ENCODE measurements at places on chromosomes 1 and 21.
A peak's percentile ranks its signal among the peaks of the same experiment; 100 is the strongest.

GRCh38 chr1:47582891-47583608, 145.2 kb downstream of the FOXD2 start:
- DNase-seq, result no peak

GRCh38 chr21:44914176-44914874, 6.4 kb downstream of the ITGB2 start:
- no peak for DNase-seq

DNA sequence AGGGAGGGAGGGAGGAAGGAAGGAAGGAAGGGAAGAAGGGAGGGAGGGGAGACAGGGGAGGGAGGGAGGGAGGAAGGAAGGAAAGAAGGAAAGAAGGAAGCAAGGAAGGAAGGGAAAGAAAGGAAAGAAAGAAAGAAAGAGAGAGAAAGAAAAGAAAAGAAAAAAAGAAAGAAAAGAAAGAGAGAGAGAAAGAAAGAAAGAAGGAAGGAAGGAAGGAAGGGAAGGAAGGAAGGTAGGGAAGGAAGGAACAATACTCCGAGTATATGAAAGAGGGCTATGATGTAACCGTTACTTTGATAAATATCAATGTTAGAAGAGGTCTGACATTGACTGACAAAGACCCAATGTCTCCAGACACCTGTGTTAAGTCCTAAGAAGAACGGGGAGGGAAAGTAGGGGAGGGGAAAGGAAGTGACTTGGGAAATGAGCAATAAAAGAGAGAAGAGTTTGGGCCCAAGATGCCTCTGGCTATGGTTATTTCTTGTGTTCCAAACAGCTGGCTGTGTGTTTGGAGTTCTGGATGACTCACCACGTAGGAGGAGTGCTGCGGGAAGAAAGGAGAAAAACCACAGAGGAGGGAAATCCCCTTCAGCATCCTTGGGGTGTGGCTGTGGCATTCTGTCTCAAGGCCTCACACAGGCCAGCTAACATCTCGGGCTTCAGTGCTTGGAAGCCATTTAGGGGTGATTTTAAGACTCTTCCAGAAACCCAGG, 37.0 kb upstream of the RXRG start:
- DNase-seq, result no peak

DNA sequence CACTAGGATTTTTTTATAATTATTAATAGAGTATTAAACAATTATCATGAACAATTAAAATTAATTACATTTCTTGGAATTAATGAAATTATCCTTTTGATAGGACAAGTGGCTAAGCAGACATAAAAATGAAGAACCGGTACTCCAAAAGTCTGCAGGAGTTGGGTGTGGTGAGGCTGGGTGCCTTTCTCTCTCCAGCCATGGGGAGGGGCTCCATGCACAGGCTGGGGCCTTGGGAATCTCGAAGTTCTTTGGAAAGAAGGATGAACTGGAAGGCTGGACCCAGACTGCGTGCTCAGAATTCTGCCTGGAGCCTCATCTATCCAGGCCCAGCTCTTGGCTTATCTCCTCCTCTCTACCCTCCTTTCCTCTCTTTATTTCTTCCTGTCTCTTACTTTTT, 94.1 kb downstream of the ACTL8 start:
- no peak for DNase-seq

GRCh38 chr1:233805786-233806185, 98.7 kb upstream of the SLC35F3 start:
- no peak for DNase-seq

DNA sequence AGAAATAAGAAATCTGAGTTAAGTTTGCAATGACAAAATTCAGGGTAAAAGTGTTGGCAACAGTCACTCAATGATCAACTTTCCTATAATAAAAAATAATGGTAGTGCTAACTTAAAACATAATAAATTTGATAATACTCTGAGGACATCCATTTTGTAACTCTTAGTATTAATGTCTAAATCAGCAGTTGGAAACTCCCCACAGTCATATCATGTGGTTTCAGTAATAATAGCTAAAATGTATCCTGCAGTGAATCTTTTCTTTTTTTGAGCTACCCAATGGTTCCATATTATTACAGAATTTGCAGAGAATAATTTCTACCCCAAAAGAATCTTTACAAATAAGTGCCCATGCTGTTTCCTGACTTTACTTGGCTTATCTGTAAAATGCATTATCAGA, 286.7 kb downstream of the PTPRC start:
- DNase-seq, result no peak

GRCh38 chr21:42844411-42845113, 34.8 kb downstream of the WDR4 start:
- no peak for DNase-seq

- DNase-seq, result no peak
Measured at GRCh38 chr1:36697836-36698605, 215.3 kb upstream of the CSF3R start.

DNA sequence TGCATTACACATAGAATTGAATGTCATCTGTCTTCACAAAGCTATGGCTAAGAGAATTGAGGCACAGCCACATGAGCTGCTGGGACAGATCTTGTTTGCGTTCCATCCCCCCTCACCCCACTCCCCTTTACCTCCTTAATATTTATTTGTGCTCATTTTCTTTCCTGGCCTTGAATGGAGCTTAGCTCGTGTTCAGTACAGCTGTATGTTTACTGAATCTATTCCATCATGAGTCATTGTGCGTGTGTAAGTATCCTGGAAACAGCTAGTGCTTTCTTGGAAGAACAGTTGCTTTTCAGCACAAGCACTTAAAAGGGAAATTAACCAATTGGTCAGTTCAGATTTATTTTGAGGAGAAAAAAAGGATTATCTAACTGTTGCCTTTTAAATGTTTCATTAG, 14.7 kb downstream of the PROX1 start:
- no peak for DNase-seq

- DNase-seq, result peak; percentile 51
Measured at GRCh38 chr1:207414606-207415108, 39.5 kb upstream of the CR2 start.

DNA sequence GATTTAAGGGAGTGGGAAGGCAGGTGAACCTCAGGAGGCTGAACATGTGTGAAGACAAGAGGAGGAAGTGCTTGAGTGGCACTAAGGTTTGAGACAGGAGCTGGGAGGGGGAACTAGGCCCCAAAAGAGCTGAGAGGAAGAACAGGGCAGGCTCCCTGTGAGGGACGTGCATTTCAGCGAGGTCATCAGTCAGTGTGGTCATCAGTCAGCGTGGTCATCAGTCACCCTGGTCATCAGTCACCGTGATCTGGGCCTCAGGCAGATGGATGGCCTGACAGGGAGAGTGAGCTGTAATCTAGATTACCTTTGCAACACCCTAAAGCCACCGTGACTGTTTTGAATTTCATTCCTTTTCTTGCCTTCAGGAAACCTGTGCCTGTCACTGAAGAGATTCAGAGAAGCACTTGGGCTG, 29.1 kb downstream of the VTCN1 start:
- DNase-seq, result no peak

- DNase-seq, result no peak
Measured at GRCh38 chr1:36458910-36459309, 5.3 kb downstream of the MRPS15 start.

DNA sequence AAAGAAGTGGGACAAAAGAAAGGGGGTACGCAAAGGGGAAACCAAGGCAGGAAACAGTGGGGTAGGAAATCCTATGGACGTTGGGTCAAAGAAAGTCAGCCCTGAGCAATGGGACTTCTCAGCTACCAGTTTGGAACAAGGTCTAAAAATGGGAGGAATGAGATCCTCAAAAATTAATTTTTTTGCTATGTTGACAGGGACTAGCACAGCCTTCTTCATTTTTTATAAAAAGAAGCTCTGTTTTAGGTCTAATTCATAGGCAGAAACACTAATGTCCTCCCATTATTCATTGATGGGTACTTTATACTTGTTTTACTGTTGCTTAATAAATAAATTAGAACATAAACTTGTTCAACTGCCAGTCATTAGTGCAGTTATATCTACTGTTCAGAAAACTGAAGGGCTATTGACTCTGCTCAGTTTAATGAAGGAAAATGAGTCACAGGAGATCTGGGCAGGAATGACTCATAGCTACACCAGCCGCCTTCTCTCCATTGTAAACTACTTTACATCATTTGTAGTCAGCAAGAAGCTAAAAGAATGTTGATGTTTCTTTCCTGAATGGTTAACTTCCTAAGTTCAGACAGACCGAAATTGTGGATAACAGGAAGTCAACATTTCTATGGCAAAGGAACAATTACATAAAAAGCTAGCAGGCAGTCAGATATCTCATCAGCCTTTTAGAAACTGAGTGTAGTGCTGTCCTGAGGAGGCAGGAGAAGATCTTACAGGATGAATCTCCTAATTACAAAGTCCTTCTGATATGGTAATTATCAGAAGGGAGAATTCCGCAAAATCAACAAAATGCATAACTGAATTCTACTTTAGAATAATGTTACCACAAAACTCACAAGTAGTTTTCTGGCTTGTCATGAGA, 356.4 kb upstream of the PKN2 start:
- DNase-seq, result no peak

GRCh38 chr1:72557446-72558049, 275.2 kb upstream of the NEGR1 start:
- DNase-seq, result no peak

- no peak for DNase-seq
Measured at GRCh38 chr1:145912128-145912641, 2.3 kb upstream of the ITGA10 start.

DNA sequence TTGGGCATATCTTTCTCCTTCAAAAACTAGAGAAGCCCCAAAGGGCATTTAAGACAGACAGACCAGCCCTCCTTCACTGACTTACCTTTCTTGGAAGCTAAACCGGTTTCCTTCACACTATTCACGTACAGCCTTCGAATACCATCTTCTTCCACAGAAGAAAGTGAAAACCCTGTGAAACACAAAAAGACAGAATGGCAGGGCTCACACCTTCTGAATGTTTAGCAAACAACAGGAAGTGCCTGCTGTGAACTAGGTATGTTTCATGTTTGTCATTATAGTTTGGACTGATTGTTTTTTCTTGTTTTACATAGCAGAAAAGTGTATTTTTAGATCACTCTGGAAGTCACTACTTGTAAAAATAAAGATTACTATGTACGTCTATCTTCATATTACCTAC, 148.6 kb upstream of the KRTAP19-8 start:
- no peak for DNase-seq

GRCh38 chr1:118185084-118185832, at the start of gene SPAG17:
Gene SPAG17 (minus strand): TSS chr1:118185228. CDS start chr1:118185157, 71 bp downstream.
- no peak for DNase-seq

DNA sequence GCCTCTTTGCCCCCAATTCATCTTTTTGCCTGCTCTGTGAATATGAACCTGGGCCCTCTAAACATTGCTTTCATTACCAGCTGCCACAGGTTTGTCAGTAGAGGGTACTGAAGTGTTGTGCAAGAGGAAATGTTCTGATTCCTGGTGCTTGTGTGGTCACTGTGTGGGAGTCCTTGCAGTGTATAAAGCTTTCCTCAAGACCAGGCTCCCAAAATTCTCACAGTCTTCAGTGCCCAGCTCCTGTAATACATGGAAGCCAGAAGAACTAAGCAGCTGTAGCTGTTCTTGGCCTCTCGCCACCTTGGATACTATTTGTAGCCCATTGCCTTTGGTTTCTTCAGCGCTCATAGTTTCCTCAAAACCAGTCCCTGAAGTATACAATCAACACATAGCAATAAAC, 1046.2 kb downstream of the BRINP3 start:
- DNase-seq, result no peak

DNA sequence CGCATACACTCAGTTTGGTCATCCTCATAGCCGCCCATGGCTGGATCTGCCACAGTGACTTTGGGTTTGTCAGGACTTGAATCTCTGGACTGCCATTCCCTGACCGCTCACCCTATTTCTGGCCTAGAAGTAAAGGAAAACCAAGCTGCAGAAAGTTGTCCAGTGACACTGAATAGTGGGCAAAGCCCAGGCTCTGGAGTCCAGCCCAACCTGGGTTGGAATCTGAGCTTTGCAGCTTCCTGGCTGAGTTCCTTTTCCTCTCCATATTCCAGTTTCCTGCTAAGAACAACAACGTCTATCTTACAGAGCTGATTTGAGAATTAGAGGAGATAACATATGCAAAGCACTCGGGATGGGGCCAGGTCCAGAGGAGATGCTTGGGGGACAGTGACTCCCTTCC, 15.6 kb upstream of the EIF4G3 start:
- DNase-seq, result no peak

- DNase-seq, result no peak
Measured at GRCh38 chr1:191498825-191499224, 659.4 kb upstream of the RGS18 start.

DNA sequence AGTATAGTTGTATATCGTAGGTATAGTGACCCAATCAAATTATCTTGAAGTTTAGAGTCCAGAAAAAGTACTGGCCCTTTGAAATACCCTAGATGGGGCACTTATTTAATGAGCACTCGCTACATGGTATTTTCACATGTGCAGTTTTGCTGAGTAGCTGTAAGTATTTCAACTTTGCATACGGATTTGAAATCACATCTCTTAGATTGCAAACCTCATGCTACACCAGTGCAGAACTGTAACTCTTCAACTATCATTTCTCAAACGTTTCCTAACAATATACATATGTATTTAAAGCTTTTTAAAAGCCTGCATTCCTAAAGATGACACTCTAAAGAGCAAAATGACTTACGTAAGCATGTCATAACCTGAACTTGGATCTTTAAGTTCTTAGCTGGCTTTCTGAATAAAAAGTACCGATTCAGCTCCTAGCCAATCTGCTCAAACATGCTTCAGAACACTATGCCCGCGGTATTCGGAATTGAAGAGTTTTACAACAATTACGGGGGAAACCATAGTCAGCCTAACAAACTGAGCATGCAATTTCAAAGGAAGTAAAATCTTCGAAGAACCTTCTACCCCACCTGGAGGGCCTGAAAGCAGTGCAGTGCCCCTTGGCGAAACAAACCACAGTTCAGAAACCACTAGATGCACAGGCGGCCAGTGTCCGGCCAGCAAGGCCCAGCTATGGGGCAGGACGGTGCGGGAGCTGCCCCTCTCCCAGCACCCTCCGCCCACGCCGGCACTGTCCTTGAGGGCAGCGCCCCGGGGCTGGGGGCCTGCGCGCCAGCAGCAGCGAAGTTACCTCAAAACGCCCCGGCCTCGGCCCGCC, 863 bp downstream of the FH start:
- no peak for DNase-seq

- no peak for DNase-seq
Measured at GRCh38 chr1:226978432-226979114, 38.5 kb downstream of the COQ8A start.

DNA sequence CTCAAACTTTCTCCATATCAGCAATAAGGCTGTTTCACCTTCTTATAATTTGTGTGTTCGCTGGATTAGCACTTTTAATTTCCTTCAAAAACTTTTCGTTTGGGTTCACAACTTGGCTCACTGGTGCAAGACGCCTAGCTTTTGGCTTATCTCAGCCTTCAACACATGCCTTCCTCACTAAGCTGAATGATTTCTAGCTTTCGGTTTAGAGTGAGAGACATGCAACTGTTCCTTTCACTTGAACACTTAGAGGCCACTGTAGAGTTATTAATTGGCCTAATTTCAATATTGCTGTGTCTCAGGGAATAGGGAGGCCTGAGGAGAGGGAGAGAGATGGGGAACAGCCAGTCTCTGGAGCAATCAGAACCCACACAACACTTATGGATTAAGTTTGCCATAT, 41.2 kb upstream of the IFNLR1 start:
- no peak for DNase-seq

DNA sequence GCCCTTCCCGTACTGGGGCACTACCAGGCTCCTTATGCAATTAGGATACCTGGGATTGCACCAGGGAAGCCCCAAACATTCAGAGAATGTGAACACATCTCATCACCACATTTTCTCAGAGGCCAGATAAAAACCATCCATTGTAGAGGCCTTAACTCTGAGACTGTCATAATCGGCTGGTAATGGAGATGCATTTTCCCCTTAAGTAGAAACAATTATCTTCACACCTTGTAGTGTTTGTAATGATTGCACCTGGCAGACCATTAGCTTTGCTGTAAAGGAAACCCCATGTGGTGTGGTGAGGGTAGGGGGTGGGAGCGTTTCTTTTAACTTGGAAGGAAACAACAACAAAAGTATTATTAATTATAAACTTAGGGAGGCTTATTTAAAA, 90.0 kb upstream of the TLR5 start:
- no peak for DNase-seq
